ENCODE measurements at places on chromosomes 4 and X.
A peak's percentile ranks its signal among the peaks of the same experiment; 100 is the strongest.

DNA sequence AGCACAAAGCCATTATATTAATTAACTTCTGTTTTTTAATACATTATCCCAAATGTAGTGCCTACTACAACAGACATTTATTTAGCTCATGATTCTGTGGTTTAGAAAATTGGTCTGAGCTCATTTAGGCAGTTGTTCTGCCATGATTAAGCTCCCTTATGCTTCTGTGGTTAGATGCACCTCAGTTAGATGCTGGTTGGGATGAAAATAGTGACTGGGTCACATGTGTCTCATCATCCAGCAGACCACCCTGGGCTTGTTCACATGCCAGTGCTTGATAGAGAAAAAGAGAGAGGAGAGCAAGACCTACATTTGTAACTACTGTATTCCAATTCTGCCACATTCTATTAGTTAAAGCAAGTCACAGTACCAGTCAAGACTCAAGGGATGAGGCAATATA, 376.4 kb upstream of the GNPDA2 start:
- no peak for DNase-seq

- no peak for DNase-seq
These were observed 110.3 kb upstream of the VCX3A start for GRCh38 chrX:6645216-6645615.

- DNase-seq, result no peak
These were observed 28.7 kb upstream of the CABS1 start for GRCh38 chr4:70306076-70306475.

GRCh38 chr4:2689114-2689513, 67.0 kb downstream of the TNIP2 start:
- no peak for DNase-seq

DNA sequence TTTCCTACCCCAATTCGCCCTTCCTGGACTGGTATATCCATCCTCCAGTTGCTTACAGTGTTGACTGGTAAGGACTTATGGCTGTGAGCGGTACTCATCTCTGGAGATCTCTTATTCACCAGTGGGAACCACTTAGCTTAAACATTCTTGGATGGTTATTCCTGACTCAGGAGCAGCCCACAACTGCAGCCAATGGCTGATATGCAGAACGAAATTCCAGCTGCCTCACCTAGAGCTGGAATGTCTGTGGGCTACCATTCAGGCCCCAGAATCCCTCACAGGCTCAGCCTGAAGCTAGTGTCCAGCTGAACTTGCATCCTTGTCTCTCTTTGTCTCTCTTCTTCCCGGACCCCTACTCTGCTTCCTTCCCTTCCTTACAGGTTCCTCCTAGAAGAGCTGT, 138.9 kb upstream of the SMIM31 start:
- no peak for DNase-seq

DNA sequence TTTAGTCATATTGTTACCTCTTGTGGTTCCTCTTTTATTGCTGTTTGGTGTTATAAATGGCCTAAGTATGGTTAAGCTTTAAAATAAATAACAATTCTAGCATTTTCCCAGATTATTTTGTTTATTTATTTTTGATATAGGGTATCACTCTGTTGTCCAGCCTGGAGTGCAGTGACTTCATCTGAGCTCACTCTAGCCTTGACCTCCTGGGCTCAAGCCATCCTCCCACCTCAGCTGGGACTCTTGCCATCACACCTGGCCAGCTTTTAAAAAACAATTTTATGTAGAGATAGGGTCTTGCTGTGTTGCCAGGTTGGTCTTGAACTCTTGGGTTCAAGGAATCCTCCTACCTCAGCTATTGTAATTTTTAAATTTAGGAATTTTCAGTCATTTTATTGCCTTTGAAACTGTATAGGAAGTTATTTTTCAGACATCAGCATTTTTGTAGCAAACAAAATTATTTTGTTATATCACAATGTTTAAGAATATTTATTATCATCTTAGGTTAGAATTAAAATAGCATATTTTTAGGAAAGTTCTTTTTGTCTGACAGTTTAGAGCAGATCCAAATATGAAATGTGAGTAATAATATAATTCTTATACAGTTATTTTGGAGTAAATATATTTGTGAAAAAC, 66.3 kb upstream of the RHOH start:
- DNase-seq, result no peak

DNA sequence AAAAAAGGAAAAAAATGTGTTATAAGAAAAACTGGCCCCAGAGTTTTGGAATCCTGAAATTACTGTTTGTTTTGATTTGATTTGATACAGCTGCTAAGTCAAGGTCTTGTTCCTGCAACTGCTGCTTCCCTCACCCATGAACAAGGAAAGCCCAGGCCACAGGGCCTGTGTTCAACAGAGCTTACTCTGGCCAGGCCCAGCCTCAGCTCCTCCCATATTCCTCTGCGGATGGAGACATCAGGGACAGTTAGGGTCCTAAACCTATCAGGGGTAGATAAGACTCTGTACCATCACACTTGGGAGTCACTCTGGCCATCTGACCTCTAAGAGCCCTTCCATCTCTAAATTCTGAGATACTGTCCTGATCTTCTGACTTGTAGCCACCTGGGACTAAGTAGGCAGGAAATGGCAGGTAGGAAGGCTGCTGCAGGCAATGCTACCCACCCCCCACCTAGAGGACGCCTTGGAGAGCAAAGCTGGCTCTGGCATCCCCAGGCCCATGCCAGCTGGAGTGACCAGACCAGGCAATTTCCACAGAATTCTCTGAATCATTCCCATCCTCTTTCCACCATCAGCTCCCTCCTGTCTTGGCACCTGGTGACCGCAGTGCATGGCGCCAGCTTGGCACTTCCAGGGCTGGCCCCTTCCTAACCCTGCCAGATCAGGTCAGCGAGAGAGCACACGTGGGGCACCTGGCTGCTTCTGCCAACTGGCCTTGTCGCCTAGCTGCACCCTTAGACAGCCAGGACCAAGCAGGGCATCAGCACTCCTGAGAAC, 58.0 kb upstream of the TMEM33 start:
- DNase-seq, result no peak

- DNase-seq, result no peak
These were observed 27.9 kb upstream of the NDNF start for GRCh38 chr4:121100093-121100775.

DNA sequence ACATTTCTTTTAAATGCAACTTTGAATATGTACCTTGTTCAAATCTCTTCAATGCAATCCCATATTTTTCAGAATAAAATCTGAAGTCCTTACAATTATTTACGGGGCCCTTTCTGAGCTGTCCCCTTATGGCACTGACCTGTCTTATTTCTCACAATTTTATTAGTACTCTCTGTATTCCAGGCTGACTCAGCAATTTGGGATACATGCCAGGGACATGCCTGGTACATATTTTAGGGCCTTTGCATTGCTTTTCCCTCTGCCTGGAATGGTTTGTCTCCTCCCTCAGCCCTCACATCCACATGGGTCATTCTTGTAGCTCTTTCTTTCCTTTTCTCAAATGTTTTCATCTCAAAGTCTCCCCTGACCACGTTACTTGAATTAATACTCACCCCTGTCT, 172.2 kb upstream of the TECRL start:
- peak; percentile 20 for DNase-seq

GRCh38 chrX:24369816-24370215, 9.4 kb downstream of the SUPT20HL1 start:
- no peak for DNase-seq

DNA sequence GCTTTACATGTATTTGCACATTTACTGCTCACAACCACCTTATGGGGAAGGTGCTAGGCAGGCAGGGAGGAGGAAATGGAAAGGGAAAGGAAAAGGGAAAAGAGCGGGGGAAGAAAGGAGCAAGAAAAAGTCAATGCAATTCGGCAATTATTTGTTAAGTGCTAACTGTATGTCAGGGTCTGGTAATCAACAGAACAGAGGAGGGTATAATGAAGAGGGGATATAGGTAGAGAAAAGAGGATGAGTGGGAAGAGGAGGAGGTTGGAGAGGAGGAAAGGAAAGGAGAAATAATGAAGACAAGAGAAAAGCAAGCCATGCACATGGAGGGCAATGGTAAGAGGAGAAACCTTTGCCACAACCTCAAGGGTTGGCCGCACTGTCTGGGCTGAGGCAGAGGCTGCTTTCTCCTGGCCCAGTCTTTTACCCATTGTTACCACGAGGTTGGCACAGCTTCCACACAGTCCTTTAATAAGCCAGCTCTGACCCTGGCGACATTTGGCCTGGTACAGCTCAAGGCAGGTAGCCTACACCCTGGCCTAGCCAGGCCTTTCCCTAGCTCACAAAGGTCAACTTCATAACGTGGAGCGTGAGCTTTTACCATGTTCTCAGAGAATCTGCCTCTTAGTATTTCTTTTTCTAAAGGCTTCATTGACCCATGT, 836 bp downstream of the BTK start:
- DNase-seq, result no peak

All from ELR (cell line).